T-helper 2 cell (primary cell): ENCODE measurements at places on chromosomes 6 and 20.

DNA sequence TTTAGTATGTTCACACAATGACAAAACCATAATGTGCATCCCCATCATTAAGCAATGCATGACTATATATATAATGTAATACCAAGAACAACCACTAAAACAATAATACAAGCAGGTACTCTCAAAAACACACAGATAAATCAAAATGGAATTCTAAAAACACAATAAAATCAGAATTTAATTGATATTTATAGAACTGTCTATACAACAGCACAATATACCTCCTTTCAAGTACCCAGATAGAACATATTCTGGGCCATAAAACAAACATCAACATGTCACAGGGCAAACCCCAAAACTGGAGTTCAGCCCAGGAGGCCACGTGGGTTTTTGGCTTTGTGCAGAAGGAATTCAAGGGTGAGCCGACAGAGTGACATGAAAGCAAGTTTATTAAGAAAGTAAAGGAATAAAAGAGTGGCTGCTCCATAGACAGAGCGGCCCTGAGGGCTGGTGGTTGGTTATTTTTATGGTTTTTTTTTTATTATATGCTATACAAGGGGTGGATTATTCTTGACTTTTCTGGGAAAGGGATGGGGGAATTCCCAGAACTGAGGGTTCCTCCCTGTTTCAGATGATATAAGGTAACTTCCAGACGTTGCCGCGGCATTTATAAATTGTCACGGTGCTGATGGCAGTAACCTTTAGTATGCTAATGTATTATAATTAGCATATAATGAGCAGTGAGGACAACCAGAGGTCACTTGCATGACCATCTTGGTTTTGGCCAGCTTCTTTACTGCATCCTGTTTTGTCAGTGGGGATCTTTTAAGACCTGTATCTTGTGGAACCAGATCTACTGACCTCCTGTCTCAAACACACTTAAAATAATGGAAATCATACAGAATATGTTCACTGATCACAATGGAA, 5.6 kb downstream of the RAB23 start:
- no peak for DNase-seq

- DNase-seq: no peak
Measured at GRCh38 chr6:120303527-120303926, 954.0 kb upstream of the MAN1A1 start.

DNA sequence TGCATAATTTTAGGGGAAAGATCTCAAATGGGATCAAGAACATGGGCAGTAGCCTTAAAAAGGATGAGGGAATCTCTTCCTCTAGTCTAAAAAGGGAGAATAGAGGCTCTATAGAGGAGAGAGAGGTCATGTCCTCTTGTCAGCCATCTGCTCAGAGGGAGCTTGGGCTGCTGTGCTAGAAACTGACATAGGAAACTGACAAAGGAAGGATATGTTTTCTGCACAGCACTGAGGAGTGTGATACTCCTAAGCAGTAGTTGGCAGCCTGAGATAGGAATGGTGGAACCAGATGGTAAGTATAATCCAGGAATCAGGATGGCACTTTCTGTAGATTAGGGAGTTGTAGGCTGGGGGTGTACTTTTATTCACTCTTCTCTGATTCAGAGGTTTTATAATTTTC, 59.2 kb downstream of the PTPRA start:
- no peak for DNase-seq

- peak; percentile 63 for DNase-seq
Measured at GRCh38 chr6:18264219-18264922, at the start of gene DEK. TSS of gene DEK (minus strand) at chr6:18264530. CDS start at chr6:18263987, 543 bp downstream.

- DNase-seq: no peak
Measured at GRCh38 chr6:150403458-150404246, 34.8 kb downstream of the IYD start.

GRCh38 chr6:112017169-112017568, 36.7 kb upstream of the CCN6 start:
- no peak for DNase-seq

- no peak for DNase-seq
Measured at GRCh38 chr6:168822376-168822775, 381.4 kb downstream of the SMOC2 start.

GRCh38 chr6:53795702-53796450, 1.1 kb downstream of the LRRC1 start:
- DNase-seq: no peak

DNA sequence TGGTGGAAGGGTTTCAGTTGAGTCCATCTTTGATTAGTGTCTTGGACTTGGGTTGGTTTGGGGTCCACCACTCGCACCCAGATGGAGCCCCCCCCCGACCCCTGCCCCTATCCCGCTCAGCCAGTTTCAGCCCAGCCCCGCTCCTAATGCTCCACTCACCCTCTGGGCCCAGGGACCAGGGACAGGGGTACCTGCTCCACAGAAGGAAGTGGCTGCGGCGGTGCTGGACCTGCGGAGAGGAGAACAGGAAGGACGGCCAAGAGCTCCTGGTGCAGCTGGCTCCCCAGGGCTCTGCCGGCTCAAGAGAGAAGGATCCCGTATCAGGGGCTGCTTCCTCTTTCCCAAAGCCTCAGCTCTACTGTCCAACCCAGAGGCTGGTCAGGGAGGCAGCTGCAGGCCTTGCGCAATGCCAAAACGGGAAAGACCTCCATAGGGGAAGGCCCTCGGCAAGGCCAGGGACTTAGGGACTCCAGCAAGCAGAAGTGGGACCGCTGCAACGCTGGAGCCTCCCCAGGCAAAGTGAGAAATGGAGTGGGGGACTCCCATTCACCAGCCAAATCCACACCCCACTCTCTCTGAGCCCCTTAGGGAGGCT, at the start of gene SIGLEC1:
TSS of gene SIGLEC1 (minus strand) at position 322 of the 595 bp plus-strand sequence. CDS start 5,472 bp downstream, outside the sequence.
- DNase-seq: no peak

GRCh38 chr6:13194852-13195251, 133.5 kb downstream of the TBC1D7 start:
- no peak for DNase-seq

GRCh38 chr6:40352527-40353170, 234.5 kb downstream of the LRFN2 start:
- no peak for DNase-seq

DNA sequence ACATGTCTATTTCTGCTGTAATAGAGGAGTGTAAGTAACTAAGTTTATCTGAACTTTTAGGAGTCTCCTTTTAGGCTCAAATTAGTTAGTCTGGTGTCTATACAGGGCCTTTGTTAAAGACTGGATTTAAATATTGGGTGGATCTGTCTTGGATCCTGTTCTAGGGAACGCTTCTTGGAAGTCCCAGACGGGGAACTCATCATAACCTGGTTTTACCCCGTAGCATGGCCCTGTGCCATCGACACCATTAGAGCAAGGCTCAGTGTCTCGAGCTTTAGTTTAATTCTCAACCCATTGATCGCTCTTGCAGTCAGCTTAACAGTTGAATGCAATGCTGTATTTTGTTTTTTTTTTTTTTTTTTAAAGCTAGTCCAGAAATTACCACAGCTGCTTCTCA, 89.9 kb downstream of the CARMIL1 start:
- DNase-seq: no peak

- DNase-seq: no peak
Measured at GRCh38 chr6:167781066-167781767, 45.5 kb upstream of the AFDN start.

- DNase-seq: no peak
Measured at GRCh38 chr6:62037445-62037844, 248.6 kb downstream of the KHDRBS2 start.

DNA sequence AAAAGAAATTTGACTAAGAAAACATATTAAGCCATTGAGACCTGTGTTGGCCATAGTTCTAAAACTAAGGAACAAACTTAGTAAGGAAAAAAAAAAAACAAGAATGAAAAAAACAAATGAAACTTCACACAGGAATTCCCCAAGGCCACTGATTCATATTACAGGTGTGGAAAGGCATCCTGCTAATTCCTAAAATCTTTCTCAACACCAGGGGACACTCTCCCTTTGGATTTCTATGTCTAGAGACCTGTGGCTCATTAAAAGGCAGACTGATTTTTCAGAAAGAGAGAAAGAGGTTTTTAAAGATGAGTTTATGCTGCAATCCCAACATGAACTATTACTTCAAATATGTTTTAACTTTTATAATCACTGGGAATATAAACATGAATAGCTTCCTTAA, at the start of gene OR12D1:
TSS of gene OR12D1 (plus strand) at position 341 of the 400 bp plus-strand sequence.
- no peak for DNase-seq

- no peak for DNase-seq
Measured at GRCh38 chr6:161268531-161269210, 5.2 kb downstream of the AGPAT4 start.

GRCh38 chr20:49591217-49591865, 23.4 kb upstream of the PTGIS start:
- DNase-seq: no peak

- DNase-seq: no peak
Measured at GRCh38 chr6:149366267-149366921, 33.7 kb upstream of the SUMO4 start.

DNA sequence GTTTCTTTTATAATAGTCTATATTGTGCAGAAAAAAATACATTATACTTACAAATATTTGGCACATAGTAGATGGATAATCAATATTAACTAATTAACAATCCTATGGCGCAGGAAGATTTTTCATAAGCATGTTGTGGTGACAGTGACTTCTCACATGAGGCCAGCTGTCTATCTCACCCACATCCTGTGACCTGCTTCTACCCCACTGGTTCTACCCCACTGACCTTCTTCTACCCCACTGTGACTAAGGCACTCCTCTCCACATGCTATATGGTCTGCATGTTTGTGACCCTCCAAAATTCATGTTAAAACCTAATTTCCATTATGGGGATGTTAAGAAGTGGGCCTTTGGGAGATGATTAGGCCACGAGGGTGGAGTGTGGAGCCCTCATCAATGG, 394.8 kb upstream of the AGPAT4 start:
- no peak for DNase-seq

DNA sequence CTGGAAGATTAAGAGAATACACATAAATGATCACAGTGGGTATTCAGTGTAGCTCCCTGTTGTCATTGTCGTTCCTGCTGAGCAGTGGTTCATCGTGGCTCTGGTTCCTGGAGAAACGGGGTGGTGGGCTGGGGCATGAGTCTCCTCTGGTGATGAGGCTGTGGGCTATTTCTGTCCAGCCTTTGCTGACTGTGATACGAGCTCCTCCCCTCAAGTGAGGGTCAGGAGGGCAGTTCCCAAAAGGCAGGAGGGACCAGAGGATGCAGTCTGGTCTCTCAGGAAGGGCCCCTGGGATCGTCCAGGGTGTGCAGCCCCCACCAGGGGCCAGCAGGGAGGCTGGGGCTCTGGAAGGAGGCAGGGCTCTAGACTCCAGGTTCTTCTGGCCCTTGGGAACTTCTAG, 31.1 kb upstream of the DLGAP4 start:
- no peak for DNase-seq

DNA sequence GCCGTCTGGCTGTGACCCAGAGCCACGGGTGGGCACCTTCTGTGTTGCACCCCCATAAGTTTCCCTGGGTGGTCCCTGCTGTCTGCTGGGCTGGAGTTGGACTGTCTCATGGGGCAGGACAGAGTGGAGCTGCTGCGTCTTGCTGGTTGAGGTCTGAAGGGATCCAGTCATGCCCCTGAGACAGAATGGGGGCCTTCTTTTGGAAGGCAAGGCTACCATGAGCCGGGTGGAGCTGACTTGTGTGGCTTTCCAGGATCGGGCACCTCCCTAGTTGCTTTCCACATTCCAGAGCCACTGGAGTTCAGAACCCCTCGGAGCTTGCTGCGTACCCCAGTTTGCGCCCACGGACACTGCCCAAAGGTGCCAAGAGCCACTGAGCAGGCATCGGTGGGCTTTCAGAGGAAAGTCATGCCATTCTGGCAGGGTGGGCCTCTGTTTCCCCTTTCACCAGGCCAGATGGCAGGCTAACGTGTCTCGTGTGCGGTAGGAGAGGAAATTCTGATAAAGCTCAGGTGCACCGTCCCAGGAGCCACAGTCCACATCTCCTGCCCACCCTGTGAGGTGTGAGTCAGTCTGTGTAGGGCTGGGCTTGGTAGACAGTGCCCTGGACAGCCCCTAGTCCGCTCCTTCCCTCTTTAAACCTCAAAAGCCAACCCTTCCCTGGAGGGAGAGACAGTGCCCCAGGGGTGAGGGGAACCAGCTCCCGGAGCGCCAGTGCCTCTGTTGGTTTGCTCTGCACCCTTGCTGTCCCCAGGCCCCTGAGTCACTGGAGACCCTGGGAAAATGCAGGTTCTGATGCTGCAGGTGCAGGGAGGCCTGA, 125.3 kb downstream of the SYCP2 start:
- no peak for DNase-seq
